ENCODE measurements at places on chromosomes 12 and 14.

DNA sequence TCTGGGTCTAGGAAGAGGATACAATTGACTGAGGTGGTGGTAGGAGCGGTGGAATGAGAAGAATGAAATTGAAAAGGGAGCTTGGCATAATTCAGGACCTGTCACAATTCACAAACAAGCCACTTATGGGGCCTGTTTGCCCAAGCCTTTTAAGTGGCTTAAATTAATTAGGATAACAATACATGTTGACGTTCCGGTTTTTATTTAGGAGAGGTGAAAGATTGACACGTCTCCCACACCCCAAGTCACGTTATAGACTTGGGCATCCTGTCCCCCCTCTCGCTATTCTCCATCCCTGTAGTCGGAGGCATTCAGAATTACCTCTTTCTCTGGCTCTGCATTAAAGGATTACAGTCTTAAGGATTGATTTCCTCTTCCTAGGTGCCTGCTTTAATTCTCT is 954 bp upstream of the CALCOCO1 start:
- DNase-seq: no peak

DNA sequence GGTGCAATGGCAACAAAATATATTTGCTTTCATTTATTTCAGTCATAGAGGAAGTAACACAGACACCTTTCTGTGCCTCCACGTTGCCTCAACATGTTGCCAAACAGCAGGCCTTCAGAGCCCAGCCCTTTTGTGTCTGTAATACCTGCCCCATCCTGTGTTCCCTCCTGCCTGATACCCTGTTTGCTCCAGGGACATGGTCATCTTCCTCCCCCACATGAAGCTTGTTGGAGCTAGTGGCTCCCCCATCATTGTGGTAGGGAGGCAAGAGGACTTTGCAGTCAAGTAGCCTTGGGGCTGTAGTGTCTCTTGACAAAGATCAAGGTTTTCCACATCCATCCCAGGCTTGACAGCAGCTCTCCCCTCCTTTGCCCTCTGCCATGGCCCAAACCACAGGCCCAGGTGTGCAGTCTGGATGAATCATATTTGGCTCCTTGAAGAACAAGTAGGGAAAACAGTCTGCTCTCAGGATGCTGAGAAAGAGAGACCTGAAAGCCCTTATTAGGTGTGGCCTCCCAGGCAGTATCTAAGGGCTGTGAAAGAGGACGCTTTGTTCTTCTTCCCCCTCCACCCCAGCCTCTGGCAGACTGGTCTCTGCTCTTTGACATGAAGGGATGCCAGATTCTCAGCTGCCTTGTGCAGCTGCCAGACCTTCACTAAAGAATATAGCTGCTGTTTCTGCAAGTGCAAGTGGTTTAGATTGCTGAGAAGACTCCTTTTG is 329.0 kb downstream of the C12orf75 start:
- no peak for DNase-seq

DNA sequence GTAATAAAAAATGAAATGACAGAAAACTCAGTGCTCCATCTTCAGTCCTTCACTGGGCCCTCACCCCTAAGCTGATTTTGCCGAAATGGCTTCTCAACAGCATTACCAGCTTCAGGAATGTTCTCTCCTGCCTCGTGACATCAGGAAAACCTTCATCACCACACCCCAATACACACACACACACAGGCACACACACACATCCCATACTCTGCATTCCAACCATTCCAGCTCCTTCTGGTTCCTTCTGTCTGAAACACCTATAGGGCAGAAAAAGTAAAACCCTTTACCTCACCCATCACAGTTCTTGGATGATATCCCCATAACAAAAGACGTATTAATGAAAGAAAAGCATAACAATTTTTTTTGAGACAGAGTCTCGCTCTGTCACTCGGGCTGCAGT is 75.9 kb downstream of the CCDC60 start:
- DNase-seq: no peak

DNA sequence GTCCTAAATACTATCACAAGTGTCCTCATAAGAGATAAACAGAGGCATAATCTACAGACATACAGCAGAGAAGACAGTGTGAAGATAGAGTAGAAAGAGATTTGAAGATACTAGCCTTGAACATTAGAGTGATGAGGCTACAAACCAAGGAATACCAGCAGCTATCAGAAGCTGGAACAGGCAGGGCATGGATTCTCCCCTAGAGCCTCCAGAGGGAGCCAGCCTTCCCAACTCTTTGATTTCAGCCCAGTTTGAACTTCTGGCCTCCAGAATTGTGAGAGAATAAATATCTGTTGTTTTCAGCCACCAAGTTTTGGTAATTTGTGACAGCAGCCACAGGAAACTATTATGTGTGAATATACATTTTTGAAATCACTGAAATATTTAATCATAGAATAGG is 47.2 kb downstream of the CCDC91 start:
- DNase-seq: no peak

GRCh38 chr12:89261982-89262381 is 90.3 kb downstream of the DUSP6 start:
- DNase-seq: no peak

DNA sequence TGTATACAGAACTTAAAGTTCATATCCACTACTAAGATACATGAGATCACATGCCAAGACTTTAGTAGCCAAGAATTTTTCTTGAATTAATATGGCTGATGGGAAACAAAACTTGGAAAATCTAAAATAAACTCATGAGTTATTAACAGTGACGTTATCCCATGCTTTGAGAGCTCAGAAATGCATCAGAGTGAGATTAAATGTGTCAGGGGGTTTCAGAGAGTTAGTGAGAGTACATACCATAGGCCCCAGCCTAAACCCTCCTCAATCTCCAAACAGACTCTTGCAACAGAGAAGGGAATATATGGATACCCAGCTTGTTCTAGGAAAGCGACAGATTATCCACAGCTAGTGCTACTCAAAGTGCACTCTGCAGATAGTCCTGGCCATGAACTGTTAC is 19.3 kb downstream of the SLC35F4 start:
- DNase-seq: no peak

GRCh38 chr12:29614694-29615325 is 117.3 kb upstream of the OVCH1 start:
- no peak for DNase-seq

DNA sequence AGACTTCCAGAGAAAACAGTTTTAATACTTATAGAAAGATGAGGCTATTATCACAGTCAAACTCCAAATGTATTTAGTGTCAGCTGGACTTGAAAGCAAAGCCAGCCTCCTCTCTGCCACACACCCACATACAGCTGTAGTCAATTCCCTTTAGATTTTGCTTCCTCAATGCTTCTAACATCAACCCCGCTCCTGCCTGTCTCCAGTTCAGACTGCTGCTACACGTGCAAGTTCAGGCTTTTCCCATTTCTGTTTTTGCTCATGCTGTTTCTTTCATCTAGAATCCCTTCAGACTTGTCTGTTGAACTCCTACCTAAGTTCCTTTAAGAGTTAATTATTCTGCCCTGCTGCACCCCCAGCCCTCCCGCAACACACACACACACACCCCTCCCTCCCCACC is 380.0 kb downstream of the KCNH5 start:
- no peak for DNase-seq

DNA sequence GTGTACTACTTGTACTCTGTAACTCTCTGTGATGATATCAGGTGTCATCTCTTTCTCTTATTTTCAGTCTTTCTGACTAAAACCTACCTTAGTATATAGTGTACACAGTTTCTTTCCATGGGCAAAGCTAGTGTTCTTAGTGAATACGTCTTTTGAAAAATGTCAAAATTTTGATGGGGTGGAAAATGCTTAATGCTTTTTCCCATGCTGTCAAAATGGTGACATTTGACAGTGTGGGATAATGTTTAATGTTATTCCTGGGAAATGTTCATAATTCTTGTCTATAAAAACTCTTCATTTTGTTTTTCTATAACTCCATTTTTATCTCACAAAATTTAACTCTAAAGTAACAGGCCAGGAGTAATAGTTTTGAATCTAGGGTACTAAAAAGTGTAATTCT is 742.7 kb upstream of the FOXG1 start:
- no peak for DNase-seq

DNA sequence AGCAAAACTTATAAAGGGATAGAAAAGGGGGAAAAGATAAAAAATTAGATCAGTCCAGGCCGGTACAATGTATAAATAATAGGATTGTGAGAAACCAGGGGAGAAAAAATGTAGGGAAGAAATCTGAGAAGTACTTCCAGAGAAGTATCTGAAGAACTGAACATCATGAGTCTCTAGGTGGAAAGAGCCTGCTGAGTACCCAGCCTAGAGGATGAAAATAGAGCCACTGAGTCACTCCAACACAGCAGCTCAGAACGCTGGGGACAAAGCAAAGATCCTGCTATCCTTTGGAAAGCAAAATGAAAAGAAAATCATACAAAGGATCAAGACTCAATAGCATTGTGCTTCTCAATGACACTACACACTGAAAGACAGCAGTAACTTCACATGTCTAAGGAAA is 138.0 kb downstream of the ANO6 start:
- DNase-seq: no peak

DNA sequence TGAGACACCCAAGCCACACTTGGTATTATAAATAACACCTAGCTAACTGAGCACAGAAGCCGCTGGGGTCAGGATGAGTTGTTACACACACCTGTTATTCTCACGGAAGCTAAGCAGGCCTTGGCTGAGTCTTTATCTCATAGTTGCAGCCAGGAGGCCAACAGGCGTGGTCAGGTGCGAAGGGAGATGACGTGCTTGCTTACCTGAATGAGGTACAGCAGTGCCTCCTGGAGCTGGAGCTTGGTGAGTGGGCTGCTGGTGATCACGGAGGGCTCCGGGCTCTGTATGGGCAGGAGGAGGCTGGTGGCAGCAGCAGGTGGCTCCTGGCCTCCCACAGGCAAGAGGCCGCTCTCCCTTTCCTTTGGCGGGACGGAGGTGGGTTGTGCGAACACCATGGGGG is 30.4 kb upstream of the CACNA2D4 start:
- DNase-seq: no peak

Data from T-cell (primary cell).